ENCODE measurements at places on chromosomes 16 and 17. TPM values are rescaled to one million over a fixed set of nuclear protein-coding genes. Genes with fewer than 3 reads are reported as not detected.

The PRDM7 gene
- not detected for total RNA-seq

The ADAM11 gene
- under 0.01 TPM for total RNA-seq

The CDK12 gene
- total RNA-seq = 19.0 TPM

The CCL4L2 gene
- total RNA-seq = not detected

The GCGR gene
- total RNA-seq = not detected

The KRTAP16-1 gene
- total RNA-seq = not detected

The C1QL1 gene
- not detected for total RNA-seq

The CWC25 gene
- 9.7 TPM for total RNA-seq

The CPNE2 gene
- 55.0 TPM for total RNA-seq

The SLC22A31 gene
- 0.22 TPM for total RNA-seq

The ZACN gene
- total RNA-seq = not detected

The ARL17B gene
- 3.4 TPM for total RNA-seq

The SRRM2 gene
- 32.2 TPM for total RNA-seq

The ASPA gene
- total RNA-seq = not detected

The CCDC144A gene
- total RNA-seq = 1.1 TPM

The SYCE1L gene
- 2.8 TPM for total RNA-seq

The PPM1E gene
- total RNA-seq = under 0.01 TPM

The CDK5R1 gene
- total RNA-seq = 1.9 TPM

The ABCC6 gene
- total RNA-seq = 0.17 TPM

The ABCC11 gene
- not detected for total RNA-seq

The KRTAP2-3 gene
- not detected for total RNA-seq

The ELP5 gene
- 31.9 TPM for total RNA-seq

The TRPV3 gene
- total RNA-seq = not detected

The SP6 gene
- 1.4 TPM for total RNA-seq

The ARHGAP27 gene
- total RNA-seq = 31.4 TPM

The GALR2 gene
- total RNA-seq = 0.09 TPM

The TBC1D3 gene
- not detected for total RNA-seq

The CTU2 gene
- total RNA-seq = 10.1 TPM

The CD300H gene
- total RNA-seq = not detected

The CHST6 gene
- 0.43 TPM for total RNA-seq

The TEKT5 gene
- total RNA-seq = 0.26 TPM

The DNAH17 gene
- 0.76 TPM for total RNA-seq

The SHCBP1 gene
- total RNA-seq = 4.4 TPM

The PYY gene
- total RNA-seq = not detected

The SEZ6 gene
- not detected for total RNA-seq

The ABCA10 gene
- 0.60 TPM for total RNA-seq

The C16orf74 gene
- total RNA-seq = 4.8 TPM

The CD7 gene
- total RNA-seq = under 0.01 TPM

The SLFN12L gene
- total RNA-seq = not detected

The COL1A1 gene
- 49.2 TPM for total RNA-seq

The RAMP2 gene
- total RNA-seq = 15.6 TPM

The NFE2L1 gene
- 90.9 TPM for total RNA-seq

The KRT20 gene
- not detected for total RNA-seq

The ZFPM1 gene
- 0.33 TPM for total RNA-seq

The EARS2 gene
- total RNA-seq = 15.5 TPM

The CTRB2 gene
- total RNA-seq = not detected

The GPR139 gene
- total RNA-seq = not detected

The TNK1 gene
- 2.3 TPM for total RNA-seq

The NR1D1 gene
- total RNA-seq = 1.5 TPM

The RND2 gene
- total RNA-seq = 0.09 TPM

The SPNS3 gene
- 0.11 TPM for total RNA-seq

The C1QTNF1 gene
- 10.5 TPM for total RNA-seq
